ENCODE measurements at places on chromosomes 5 and 9.

- no peak for DNase-seq
Measured at GRCh38 chr9:122860319-122861142, 32.1 kb upstream of the PDCL start.

- DNase-seq, result no peak
Measured at GRCh38 chr9:89497257-89497963, 503 bp downstream of the SEMA4D start.

DNA sequence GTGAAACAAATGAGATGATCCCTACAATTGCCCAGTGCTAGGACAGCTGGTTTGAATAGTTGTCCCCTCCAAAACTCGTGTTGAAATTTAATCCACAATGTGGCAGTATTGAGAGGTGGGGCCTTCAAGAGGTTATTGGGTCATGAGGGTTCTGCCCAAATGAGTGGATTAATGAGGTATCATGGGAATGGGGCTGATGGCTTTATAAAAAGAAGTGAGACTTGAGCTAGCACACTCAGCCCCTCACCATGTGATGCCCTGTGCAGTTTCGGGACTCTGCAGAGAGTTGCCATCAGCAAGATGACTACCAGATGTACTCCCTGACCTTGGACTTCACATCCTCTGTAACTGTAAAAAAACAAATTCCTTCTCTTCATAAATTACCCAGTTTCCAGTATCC lies 33.1 kb downstream of the RANBP6 start:
- no peak for DNase-seq

GRCh38 chr5:158142156-158142555 lies 283.2 kb upstream of the CLINT1 start:
- DNase-seq, result no peak

- no peak for DNase-seq
Measured at GRCh38 chr5:15844871-15845270, 334.7 kb downstream of the MARCHF11 start.

GRCh38 chr9:128231638-128232527 lies 28.7 kb downstream of the DNM1 start:
- no peak for DNase-seq
